Fibroblast of mammary gland (primary cell): ENCODE measurements at places on chromosomes 16 and 17.

DNA sequence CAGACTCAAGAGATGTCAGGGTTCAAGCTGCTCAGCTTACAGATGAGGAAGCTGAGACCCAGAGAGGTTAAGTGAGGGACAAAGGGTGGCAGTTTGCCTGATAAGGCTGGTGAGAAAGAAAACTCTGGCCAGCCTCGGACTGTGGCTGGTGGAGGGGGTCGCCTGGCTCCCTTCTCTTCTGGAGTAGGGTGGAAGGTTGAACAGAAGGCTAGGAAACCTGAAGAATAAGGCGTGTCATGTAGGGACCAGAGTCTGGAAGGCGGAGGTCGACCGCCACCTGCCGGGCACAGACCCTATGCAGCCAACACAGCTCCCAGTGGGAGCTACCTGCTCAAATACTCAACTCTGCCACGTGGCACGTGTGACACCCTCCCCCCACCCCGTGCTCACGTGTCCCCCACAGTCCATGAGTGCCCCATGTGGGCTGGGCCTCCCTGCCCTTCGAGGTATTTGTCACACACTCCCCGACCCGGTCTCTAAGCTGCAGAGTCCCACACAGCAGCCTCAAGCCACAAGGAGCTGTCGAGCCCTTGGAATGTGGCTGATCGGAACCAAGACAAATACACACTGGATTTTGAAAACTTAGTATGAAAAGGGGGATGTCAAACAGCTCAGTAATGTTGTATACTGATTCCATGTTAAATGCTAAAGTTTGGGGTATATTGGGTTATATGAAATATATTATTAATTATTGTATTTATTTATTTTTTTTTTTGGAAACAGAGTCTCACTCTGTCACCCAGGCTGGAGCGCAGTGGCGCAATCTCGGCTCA is 11.8 kb downstream of the HID1 start:
- peak; percentile 15 for DNase-seq

DNA sequence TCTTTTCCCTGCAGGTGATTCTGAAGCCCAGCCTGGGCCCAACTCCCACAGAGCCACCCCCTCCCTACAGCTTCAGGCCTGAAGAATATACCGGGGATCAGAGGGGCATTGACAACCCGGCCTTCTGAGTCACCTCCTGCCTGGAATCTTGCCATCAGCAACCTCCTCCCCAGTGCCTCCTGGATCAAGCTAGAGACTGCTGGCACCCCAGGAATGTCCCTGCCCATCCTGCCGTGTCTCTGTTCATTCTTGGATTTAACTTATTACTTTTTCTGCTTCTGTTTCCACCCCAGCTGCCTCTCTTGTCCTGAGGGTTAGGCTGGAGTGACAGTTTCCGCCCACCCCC is 4.9 kb downstream of the TMEM92 start:
- DNase-seq, result peak; percentile 52

- no peak for DNase-seq
Observed at GRCh38 chr17:44318077-44318892, 6.3 kb downstream of the SLC25A39 start.

DNA sequence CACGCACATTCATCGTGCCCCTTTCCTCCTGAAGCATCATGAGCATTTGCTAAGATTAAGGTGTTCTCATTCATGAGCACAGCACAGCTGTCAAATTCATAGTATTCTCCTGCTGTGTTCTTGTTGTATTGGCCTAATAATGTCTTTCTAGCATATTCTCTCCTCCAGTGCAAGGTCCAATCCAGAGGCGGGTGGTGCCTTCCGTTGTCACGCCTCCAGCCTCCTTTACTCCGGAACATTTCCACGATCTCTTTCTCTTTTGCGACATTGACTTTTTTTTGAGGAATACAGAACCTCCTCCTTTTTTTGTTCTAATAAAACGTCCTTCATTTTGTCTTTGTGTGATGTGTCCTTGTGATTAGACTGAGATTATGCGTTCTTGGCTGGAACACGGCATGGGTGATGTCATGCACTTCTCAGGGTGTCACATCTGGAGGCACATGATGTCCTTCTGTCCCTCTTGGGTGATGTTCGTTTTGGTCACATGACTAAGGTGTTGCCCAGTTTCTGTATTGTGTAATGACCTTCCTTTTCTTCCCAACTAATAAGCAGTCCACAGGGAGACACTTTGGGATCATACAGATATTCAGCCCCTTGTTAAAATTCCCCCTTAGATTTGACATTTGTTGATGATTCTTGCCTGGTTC is 66.3 kb downstream of the CLEC16A start:
- peak; percentile 45 for DNase-seq

DNA sequence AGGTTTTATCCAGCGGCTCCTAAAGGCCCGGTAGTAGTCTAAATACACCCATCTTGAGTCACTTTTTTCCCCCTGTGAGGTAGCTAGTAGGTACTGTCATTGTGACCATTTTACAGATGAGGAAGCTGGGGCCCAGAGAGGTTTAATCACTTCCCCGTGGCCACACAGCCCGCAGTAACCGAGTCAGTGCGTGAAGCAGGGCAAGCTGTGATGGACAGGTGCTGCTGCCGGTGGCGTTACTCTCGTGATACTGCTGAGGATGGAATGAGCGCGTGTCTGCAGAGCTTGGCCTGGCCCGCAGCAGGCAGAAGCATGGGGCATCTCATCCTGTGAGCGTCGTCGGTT is 226.3 kb upstream of the CIBAR2 start:
- no peak for DNase-seq

DNA sequence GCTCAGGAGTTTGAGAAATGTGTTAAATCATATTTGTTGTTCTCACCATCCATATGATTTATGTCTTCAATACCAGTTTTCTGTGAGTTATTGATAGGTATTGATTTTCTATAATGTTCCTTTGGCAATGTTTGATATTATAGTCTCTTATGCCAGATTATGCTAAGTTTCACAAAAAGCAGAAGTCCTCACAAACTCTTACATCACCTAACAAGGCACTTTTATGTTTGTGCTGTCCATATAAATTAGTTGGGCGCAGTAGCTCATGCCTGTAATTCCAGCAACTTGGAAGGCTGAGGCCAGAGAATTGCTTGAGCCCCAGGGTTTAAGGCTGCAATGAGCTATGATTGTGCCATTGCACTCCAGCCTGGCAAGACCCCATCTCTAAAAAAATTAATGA is 12.6 kb upstream of the UQCRC2 start:
- DNase-seq, result no peak

DNA sequence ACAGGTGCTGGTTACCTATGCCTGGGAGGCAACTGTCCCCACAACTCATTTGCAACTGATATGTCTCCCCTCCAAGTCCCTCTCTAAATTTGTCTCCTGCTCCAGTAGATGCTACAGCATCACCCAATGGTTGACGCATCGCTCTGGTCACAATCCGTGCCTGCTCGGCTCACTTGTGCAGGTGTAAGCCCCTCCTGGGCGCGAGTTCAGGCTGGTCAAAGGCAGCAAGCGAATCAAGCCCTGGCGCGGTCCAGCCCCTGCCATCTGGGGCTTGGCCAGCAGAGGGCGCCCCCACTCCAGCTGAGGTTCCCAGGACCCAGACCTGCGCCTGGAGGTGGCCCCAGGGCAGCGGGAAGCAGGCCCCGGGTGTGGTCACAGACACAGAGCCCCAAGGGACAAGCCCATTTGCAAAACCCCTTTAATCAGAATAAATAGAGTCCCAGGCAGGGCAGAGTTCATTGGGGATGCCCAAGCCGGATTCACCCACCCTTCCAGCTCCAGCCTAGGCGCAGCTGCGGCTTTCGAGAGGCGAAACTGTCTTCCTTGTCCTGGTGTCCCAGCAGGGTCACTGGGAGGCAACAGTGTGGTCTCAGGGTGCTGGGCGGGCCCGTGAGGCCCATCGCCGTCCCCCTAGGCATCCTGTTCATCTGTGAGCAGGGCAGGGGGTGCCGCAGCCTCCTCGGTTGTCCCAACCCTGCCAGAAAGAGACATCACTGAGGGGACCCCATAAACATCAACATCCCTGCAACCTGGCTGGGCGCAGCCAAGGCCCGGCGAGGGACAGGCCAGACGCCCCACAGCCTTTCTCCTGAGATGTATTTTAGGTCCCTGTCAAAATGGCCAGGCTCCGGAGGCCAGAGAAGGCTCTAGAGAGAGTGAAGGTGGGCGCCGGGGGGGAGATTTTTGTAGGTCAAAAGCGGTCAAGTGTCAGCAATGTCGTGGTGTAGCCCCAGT is 15.8 kb downstream of the TMC6 start:
- peak; percentile 40 for DNase-seq

DNA sequence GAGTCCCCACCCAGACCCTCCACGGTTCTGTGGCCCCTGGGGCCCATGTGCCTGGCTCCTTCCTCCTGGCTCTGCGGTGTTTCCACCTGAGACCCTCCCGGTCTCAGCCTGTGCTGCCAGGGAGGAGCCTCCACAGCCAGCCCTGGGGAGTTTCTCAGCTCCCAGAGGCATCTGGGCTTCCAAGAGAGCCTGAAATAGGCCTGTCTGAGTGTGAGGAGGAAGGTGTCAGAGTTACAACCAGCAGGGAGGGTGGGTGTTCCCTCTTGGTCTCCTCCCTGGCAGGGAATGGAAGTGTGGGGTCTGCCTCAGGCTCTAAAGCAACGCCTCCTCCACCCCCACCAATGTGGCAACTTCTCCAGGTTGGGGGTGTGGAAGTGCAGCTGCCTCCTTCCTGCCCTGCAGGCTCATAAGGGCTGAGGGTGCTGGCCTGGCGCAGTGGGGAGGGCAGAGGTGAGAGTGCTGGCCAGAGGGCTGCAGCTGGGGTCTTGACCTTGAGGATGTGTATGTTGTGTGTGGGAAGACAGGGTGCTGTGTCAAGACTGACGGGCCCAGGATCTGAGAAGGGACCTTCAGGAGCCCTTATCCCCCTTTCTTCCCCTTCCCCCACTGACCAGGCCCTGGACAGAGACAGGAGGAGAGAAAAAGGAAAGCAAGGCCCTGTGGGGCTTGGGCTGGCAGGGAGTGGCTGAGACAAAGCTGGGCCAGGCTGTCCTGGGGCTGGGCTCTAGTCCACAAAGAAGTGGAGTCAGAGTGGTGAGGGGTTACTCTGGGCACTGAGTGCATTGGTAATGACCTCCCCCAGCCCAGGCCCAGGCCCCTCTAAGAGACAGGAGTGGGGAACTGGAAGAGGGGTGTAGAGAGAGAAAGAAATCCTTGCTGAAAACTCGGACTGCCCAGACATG is 2.4 kb downstream of the CYGB start:
- DNase-seq, result no peak
